Stimulated activated naive CD4-positive, alpha-beta T cell treated with Interleukin-2 at 50 U/mL for 16 hours (primary cell): ENCODE measurements at places on chromosomes 7 and 10.

GRCh38 chr7:135253851-135254771 lies 20.5 kb downstream of the STRA8 start:
- DNase-seq = no peak

GRCh38 chr7:36810489-36810888 lies 86.2 kb upstream of the AOAH start:
- no peak for DNase-seq

DNA sequence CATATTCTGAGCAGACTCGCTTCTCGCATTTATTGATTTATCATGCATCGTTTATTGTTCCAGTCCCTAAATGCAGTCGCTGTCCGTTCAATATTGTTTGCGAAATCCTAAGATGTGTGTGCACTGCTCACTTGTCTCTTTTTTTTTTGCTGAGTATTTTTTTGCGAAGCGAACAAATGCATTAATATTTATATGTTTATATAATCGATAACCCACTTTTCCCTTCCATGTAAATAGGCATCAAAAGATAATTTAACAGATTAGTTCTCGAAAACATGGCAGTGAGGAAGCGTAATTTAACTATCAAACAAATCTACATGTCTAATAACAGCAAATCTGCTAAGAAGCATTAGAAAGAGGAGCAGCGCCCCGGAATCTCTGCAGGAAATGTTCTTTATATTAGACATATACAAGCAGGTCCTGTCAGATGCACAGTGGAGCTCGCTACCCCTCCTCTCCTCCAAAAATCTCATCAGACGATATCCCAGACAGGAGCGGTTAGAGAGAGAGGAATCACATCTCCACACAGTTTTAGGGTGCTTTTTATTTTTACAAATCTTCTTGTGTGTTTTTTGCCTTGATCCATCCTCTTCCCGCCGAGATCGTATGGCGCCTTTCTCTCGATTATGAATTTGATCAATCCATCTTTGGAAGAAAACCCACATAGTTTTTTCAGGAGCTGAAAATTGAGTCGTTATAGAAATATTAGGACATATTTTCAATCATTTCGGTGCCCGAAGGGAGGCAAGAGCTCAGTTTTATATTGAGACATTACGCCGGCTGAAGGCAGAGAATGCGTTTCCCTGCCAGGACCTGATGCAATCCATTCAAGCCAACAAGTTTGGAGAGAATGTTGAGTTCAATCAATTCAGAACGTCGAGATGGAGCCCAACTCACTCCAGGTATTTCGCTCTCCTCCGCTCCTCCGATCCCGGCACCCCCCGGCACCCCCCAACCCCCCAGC lies at the start of gene ARID5B:
TSS of gene ARID5B (plus strand) at position 871 of the 964 bp plus-strand sequence. CDS start at position 882, 11 bp downstream.
- peak; percentile 52 for DNase-seq

GRCh38 chr7:91291902-91292301 lies 27.7 kb downstream of the FZD1 start:
- no peak for DNase-seq

- DNase-seq = no peak
Observed at GRCh38 chr10:79401015-79401921, 44.2 kb downstream of the ZCCHC24 start.

GRCh38 chr7:116322541-116322940 lies 112.2 kb downstream of the TES start:
- DNase-seq = no peak

DNA sequence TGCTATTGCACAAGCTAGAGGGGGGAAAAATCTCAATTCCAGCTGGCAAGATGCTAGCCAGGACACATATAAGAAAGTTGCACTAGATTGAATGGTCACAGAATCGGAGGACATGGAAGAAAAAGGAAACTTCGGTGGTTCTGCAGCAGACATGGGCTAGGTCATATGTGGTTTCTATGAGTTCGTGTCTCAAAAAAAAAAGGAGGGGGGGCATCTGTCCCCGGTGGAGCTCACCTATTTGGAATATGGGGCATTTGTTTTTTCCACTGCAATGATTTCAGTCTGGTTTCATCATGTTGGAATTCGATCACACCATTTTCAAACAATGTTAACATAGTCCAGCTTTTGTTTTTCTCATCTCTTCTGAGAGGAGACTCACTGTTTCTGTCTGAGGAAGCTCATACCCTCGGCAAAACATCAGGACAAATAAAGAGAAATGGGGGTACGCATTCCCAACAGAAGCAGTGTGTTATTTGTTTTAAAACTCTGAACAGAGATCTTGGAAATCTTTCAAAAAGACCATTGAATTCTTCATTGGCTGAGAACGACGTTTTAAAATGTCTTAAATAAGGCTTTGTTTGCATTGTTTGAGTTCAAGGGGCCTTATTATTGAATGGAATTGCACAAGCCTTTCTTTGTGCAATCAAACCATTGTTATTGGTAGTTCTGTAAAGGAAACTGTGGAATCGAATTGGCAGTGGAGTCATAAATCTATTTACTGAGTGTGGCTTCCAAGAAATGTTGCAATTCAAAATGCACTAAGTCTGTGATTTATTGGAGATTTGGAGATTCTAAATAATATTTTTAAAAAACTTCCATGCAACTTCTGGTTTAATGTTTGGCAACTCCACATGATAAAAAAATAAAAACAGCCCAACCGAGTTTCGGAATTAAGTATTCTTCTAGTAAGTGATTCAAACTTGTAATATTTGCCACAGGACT lies 173.2 kb downstream of the RTKN2 start:
- DNase-seq = no peak

GRCh38 chr10:14408139-14408538 lies 77.4 kb upstream of the FRMD4A start:
- DNase-seq = no peak

DNA sequence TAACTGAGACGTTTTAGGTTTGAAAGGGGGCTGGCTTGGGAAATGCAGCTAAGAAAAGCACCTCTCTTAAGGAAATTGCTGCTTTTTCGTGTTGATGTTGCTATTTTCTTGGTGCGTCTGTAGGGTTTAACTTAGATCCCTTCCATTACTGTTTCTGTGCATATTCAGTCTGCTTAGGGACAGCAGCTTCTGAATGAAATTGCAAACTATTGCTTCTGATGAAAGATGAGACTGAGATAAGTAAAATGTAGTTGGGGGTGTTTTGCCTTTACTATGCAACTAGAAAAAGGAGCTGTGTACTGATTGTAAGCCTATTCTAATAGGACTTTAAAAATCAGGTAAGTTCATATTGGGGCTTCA lies 772 bp downstream of the HDAC9 start:
- no peak for DNase-seq

DNA sequence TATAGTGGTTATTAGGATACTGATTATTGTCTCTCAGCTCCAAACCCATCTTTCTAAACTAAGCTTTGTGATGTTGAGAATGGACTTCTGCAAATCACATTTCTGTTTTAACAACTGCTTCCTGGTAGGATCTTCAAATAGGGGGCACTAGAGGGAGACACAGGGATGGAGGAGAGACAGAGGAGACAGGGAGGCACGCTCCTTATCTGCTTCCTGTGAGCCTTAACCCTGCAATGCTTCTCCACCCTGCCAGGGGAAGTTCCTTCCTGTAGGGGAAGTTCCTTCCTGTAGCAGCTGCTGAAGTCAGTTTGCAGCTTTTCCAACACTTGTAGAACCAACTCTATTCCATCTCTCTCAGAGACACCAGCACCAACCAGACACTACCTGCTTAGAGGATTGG lies 847.2 kb downstream of the CCSER2 start:
- no peak for DNase-seq
